Fibroblast of skin of abdomen (primary cell): ENCODE measurements at places on chromosomes 11 and 22.
A peak's percentile ranks its signal among the peaks of the same experiment; 100 is the strongest.

GRCh38 chr11:11032066-11032465, 174.2 kb upstream of the ZBED5 start:
- DNase-seq = no peak

DNA sequence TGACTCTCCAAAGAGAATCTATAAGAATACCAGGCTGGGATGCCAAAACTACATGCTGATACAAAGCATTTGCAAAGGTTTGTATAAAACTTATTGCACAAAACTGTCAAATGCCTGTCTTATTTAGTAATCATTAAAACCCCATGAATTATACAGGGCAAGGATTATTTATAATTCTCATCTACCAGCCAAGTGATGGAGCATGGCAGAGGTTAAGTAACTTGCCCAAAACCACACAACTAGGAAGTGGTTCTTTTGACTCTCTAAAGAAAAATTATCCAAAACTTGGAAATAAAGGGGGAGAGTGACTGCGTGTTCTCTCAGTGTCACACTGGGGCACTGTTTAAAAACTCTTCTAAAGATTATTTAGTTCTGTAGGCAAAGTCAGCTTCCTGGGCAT, 17.4 kb upstream of the CLMP start:
- DNase-seq = no peak

- no peak for DNase-seq
These were observed 802 bp downstream of the ATG2A start for GRCh38 chr11:64916040-64916774.

DNA sequence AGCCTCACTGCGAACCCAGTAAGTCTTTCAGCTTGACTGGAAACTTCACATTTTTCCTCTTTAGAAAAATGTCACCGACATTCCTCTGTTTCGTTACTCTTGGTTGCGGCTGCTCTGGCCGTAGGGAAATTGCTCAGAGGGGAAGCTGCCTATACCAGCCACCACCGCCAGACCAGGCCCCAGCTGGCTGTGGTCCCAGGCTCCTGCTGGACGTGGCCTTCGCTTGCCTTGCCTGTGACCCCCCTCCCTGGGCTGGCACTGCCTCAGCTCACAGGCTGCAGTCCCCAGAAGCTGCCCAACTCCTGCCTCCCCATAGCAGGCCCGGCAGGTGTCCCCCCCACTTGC, 197.8 kb downstream of the MN1 start:
- peak; percentile 23 for DNase-seq

DNA sequence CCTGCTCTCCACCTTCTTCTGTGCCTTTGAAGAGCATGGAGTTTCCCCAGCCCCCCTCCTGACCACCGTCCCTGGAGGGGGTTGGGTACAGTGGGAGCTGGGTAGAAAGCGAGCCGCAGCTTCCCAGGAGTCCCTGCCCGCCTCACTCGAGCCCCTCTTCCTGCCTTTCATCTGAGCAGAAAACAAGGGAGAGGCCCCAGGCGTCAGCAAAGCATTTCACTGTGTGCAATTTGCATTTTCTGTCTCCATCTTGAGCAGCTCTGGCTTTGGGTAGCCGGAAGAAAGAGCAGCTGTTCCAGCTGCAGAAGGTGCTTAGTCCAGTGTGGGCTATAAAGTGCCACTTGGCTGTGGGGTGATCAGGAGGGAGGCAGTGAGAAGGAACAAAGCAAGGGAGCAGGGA, 229.7 kb downstream of the CEP164 start:
- no peak for DNase-seq

DNA sequence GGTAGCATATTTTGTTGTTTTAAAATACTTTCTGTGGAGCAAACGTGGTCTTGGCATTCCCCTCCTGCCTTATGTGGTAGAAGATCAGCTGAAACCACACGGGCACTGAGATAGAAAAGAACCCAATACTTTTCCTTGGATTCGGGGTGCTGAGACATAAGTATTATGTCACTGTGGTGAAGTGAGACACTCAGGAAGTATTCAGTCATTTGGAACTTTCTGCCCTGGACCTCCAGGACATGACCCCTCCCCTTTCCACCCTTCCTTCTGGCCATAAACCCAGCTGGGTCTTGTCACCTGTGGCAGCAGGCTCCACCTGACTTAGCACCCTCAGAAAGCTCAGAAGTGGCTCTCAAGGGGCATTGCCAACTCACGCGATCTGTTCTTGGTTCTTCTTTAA, 123.4 kb downstream of the SWAP70 start:
- no peak for DNase-seq

- peak; percentile 31 for DNase-seq
These were observed 58.2 kb upstream of the RRAS2 start for GRCh38 chr11:14417186-14417585.

DNA sequence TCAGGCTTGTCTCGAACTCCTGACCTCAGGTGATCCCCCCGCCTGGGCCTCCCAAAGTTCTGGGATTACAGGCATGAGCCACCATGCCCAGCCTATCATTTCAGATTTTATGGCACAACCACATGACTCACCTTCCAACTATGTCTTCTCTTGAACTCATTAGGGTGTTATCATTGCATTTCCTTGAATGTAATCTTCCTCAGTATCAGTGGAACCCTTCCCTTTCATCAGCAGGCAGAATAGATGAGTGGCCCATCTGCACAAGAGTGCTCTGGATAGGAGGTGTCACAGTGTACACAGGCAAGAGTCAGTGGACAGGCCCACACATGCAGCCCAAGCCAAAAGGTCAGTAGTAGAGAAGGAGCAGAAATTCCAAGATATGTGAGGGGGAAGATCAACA, 29.1 kb upstream of the AQP11 start:
- peak; percentile 55 for DNase-seq

GRCh38 chr11:57501953-57502352, 13.5 kb downstream of the SLC43A1 start:
- no peak for DNase-seq

GRCh38 chr11:79340535-79340934, 100.3 kb downstream of the TENM4 start:
- no peak for DNase-seq

DNA sequence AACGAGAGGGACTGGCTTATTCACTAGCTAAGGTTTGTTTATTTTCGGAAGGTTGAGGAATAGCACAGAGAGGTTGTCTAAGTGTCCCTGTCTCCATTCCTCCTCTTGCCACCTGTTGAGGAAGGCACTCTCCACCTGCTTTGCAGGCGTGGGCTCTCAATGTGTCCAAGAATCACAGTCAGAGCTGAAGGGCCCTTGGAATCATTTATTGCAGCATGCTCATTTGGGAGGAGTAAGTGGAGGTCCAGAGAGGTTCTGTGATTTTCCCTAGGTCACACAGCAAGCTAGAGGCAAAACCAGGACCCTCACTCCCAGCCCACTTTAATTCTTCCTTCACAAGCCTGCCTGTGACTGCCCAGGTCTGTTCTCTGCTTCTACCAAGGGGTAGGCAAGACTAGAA, 21.3 kb downstream of the ZBTB16 start:
- DNase-seq = no peak
